Stimulated activated CD4-positive, alpha-beta T cell treated with anti-CD3 and anti-CD28 coated beads, Interleukin-1b, Interleukin-23, amount 100 ng/mL, for 48 hours (primary cell): ENCODE measurements at places on chromosomes 6 and 20.

GRCh38 chr6:56572788-56573471, 69.8 kb downstream of the DST start:
- no peak for DNase-seq

DNA sequence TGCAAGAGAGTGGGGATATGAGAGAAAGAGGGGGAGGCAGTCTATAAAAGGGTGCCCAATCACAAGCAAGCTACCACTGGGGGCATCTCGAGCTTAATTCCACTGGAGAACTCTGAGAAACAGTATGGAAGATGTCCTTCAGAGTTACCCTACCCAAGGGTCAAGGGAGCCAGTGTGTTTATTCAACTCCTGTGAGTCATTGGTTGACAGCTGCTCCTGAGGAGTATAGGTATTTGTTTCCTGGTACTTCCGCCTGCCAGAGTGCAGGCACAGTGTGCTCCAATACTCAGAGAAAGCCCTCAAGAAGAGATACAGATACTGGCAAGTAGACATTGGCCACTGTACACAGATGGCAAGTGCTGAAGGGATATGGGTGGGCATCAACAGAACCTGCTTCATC, 49.5 kb downstream of the ARHGAP40 start:
- DNase-seq = no peak

DNA sequence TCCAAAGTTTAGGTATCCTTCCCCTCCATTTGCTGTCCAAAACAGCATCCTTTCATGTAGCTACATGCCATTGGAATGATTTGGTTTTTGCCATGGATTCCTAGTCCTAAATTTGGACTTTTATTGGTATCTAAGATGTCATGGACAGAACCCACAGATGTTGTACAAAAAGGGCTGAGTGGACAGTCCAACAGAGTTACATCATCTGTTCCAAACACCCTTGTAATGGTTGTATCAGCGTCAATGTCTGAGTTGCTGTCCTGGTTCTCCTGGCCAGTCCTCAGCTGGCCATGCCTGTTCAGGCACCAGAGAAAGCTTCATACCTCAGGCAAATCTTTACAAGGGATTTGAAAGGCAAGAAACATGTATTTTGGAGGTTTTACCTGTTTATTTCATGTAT, 191.3 kb downstream of the ESR1 start:
- no peak for DNase-seq

DNA sequence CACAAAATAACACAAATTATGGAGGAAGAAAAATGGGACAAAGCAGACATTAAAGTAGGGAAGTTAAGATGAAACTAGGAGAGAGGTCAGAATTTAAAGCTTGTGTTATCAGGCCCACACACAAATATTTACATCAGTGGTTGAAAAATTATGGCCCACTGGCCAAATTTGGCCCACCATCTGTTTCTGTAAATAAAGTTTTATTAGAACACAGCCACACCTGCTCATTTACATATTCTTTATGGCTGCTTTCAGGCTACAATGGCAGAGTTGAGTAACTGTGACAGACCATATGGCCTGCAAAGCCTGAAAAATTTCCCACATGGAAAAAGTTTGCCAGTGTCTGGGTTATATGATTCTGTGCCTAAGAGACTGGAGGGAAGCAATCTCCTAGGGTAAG, 49.0 kb downstream of the SLC22A23 start:
- DNase-seq = no peak

DNA sequence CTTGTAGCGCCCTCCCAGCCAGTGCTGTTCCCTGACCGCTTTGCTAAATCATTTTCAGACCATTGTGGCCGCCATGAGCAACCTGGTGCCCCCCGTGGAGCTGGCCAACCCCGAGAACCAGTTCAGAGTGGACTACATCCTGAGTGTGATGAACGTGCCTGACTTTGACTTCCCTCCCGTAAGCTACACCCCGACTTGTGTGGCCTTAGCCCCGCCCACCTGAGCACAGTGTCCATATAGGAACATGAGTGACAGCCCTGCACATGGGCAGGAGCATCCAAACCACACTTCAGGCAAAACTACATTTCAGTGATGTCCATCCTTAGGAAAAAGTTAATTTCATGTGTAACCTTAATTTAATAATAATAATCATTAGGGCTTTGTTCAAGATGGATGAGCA, 51.1 kb downstream of the GNAS start:
- no peak for DNase-seq

DNA sequence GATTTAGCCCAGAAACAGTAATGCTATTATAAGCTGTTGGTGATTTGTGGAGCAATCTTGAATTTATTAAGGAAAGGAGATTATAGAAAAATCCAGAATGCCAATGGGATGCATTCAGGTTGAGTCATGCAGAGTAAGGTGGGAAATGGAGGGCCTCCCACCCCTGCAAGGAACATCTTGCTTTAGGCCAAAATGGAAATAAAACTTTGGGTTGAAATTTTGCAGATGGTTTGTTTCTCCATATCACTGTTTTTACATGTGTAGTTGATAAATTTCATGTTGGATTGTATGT, 152.4 kb downstream of the BCAS1 start:
- no peak for DNase-seq

- no peak for DNase-seq
Observed at GRCh38 chr6:125922322-125922860, 34.2 kb upstream of the HINT3 start.

DNA sequence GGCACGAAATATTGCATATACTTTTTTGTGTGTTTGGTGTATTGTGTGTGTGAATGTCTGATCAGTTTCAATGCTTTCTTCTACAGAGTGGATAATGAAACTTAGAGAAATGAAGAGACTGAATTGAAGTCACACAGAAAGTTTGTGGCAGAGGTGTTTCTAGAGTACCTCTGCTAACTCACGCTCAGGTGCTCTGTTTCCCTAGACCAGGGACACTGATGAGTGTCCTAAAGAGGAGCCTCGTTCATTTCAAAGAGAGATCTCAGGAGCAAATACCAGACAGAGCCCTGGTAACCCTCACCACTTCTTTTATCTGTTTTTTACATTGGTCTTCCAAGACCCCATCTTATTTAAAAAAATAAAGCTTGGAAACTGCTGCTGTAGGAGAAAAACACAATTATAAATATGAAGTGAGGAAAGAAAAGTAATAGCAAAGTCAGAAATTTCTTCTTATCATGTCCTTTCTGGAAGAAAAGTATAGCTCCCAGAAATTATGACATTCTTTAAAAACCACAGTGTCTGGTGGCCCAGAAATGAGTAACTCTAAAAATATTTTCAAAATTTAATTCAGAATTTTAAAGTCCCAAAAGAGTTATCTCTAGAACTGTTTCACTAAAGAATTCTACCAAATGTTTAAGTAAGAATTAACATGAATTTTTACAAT, 720.6 kb downstream of the RFPL4B start:
- DNase-seq = no peak

- DNase-seq = no peak
Observed at GRCh38 chr6:5175635-5176034, 85.1 kb downstream of the LYRM4 start.

GRCh38 chr20:5135363-5136012, 8.7 kb downstream of the CDS2 start:
- DNase-seq = no peak

GRCh38 chr6:17551383-17551958, 48.6 kb upstream of the FAM8A1 start:
- no peak for DNase-seq

DNA sequence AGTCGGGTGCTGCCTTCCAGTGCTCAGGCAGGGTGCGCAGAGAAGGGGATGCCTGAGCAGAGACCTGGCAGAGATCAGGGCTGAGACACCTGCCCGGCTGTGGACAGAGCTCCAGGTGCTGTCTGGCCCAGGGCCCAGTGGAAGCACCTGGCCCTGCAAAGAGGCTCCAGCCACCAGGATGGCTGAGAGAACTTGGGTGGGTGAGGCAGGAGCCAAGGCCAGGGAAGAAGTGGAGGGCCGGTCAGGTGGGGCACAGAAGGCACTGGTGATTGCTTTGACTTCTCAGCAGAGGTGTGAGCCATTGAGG, 31.2 kb downstream of the PNLDC1 start:
- no peak for DNase-seq

GRCh38 chr6:136654086-136654485, 103.9 kb upstream of the MAP7 start:
- no peak for DNase-seq

DNA sequence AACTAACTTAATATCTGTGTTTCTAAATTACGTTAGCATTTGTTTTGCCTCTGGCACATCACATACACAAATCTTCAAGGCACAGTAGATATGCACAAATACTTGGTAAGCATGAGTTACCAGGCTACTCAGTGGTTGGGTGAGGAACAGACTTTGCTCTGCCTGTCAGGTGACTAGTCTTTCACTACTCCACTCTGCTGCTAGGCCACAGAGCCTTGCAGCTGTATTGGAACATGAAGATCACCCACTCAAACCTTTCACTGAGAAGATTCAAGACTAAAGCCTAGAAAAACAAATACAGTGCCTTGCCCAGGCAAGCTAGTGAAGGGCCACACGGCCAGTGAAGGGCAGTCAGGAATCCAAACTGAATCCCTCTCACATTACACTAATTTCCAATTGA, 47.0 kb downstream of the DTNBP1 start:
- no peak for DNase-seq

GRCh38 chr6:132286298-132287019, 114.8 kb downstream of the MOXD1 start:
- DNase-seq = no peak

- no peak for DNase-seq
Observed at GRCh38 chr20:18702736-18703135, 110.8 kb upstream of the SCP2D1 start.

GRCh38 chr6:167113935-167114910, 8.7 kb upstream of the CCR6 start:
- DNase-seq = peak; percentile 63

- no peak for DNase-seq
Observed at GRCh38 chr20:55881204-55881603, 124.1 kb downstream of the CBLN4 start.

GRCh38 chr6:18485660-18486435, 98.7 kb downstream of the RNF144B start:
- DNase-seq = no peak

- no peak for DNase-seq
Observed at GRCh38 chr20:278181-278580, 12.4 kb downstream of the C20orf96 start.
